NCI-H345 (cell line): ENCODE measurements at places on chromosomes 5 and 9.

DNA sequence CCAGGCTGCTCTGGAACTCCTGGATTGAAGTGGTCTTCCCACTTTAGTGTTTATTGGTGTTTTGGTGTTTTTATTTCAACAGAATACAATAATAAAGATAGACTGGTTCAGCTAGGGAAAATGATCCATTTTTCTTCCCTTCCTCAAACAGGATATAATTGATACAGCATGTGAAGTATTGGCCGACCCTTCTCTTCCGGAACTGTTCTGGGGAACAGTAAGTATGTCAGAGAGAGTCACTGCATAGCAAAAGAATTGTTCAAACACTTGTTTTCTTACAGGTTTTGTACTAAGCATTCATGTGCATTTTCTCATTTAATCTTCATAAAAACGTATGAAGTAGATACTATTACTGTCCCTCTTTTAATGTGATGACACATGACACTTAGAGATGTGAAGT is 31.6 kb downstream of the NUP188 start:
- DNase-seq, result no peak

GRCh38 chr5:136679233-136679632 is 313.9 kb upstream of the TRPC7 start:
- DNase-seq, result no peak

GRCh38 chr9:97075289-97075985 is 36.5 kb upstream of the CTSV start:
- DNase-seq, result no peak

- no peak for DNase-seq
Measured at GRCh38 chr9:83508067-83508466, 30.1 kb downstream of the FRMD3 start.

- peak; percentile 57 for DNase-seq
Measured at GRCh38 chr5:176167800-176168199, 70.4 kb upstream of the SIMC1 start.

- DNase-seq, result no peak
Measured at GRCh38 chr5:104062621-104063377, 500.2 kb upstream of the NUDT12 start.

GRCh38 chr5:85278193-85278592 is 893.5 kb upstream of the EDIL3 start:
- DNase-seq, result no peak

GRCh38 chr9:113042884-113043657 is 13.5 kb downstream of the ZFP37 start:
- no peak for DNase-seq

DNA sequence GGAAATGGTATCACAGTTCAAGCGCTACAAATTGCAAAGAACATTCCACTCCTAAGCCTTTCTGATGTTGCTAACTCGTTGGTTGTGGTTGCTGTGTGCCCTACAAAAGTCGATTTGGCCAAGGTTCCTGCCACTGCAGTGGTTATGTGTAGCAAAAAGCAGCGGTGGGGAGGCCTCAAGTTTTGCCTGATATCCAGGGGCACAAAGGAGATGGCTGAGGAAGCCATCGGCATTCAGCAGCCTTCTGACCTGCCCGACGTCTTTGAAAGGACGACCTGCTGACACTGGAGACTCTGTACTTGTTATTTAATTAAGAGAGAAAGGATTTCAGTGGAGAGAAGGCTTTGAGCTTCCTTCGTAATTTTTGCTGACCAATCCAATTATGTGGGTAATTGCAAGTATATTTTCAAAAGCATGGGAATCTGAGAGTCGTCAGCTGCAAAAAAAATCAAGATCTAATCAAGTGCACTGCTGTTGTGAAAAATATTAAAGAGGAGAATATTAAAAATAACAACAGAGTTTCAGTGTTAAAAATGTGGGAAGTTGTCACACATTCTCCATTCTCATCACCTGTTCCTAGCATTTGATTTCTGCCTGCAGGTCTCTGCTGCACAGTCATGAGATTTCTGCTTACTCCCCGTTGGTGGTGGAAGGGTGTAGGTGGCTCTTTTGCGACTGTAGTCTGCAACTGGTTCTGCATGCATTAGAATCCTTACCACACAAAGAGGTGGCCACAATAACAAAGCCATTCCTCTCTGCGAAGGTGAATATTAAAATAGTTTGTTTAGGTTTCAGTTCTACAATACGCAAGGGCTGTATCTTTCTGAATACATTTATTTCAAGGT is 319.2 kb downstream of the IRX2 start:
- no peak for DNase-seq

- peak; percentile 72 for DNase-seq
Measured at GRCh38 chr5:66960369-66961137, 236.0 kb downstream of the CD180 start.

- DNase-seq, result no peak
Measured at GRCh38 chr9:136026266-136026942, 65.2 kb upstream of the UBAC1 start.

DNA sequence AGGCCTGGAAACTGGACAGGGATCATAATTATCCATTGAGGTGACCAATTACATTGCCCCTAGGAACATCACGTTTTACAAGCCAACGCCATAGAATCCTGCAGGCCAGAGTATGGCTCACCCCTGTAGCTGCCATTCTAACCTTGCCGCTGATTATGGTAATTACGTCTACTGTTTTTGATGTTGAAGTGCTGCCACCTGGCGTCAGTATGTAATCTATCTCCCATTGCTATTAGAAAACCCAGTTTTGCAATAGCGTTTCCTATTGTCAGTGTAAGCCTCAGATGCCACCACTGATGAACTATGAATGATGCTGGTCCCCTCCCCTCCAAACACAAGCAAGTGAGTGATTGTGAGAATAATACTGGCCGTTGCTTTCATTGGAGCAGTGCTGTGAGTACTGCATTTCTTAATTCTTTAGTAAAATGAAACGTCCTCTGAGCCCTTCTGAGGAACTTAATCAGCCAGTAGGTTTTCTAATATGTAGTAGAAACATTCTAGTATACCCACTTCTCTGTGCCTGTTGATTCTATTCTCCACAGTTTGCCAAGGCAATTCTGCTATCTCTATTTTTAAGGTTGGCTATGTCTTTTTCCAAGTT is 100.5 kb upstream of the NMUR2 start:
- DNase-seq, result peak; percentile 81

DNA sequence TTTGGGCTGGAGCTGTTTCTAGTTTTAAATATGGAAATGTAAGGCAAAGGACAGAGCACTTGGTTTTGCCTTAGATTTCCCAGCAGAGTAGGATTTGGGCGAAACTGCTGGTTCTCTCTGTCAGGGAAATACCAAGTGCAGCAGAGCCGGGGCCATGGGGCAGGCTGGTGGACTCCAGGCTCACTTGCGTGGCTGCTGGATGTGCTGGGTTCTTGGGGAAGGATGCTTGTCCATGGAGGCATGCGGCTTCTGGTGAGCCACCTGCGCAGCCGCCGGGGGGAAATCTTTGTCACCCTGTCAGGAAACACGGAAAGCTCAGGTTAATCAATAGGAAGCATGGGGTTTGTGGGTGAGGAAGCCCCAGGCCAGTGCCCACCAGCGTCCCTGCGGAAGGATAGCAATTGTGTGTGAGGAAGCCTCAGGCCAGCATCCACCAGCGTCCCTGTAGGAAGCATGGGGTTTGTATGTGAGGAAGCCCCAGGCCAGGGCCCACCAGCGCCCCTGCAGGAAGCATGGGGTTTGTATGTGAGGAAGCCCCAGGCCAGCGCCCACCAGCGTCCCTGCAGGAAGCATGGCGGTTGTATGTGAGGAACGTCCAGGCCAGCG is 80.1 kb downstream of the DAP start:
- DNase-seq, result no peak

DNA sequence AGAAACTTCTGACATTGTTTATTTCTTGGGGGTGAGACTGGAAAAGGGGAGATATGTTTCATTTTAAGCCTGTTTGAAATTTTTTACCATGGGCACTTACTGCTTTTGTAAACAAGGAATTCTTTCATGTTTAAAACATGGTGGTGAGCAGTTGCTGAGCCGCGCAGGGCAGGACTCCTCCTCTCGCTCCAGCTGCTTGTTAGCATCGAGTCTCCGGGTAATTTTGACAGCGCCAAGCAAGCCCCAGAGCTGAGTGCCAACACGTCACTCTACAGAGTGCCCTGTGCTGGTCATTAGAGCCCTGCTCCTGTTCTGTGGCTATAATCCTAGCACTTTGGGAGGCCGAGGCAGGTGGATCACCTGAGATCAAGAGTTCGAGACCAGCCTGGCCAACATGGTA is 116.5 kb upstream of the MSX2 start:
- no peak for DNase-seq

DNA sequence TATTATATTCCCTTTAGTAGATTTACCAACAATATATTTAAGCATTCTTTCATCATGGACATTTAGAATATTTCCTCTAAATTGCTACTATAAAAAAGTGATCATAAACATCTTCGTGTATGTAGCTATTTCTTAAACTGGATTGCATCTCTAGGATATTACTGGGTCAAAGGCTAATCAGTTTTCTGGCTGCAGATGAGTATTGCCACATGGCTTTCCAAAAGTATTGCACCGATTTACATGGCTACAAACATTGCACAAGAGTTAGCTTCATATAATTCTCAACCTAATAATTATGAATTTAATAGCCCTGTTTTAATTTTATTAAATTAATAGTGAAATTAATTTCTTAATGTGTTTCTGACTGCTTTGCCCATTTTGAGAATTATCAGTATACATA is 183.4 kb downstream of the DMRT2 start:
- no peak for DNase-seq

DNA sequence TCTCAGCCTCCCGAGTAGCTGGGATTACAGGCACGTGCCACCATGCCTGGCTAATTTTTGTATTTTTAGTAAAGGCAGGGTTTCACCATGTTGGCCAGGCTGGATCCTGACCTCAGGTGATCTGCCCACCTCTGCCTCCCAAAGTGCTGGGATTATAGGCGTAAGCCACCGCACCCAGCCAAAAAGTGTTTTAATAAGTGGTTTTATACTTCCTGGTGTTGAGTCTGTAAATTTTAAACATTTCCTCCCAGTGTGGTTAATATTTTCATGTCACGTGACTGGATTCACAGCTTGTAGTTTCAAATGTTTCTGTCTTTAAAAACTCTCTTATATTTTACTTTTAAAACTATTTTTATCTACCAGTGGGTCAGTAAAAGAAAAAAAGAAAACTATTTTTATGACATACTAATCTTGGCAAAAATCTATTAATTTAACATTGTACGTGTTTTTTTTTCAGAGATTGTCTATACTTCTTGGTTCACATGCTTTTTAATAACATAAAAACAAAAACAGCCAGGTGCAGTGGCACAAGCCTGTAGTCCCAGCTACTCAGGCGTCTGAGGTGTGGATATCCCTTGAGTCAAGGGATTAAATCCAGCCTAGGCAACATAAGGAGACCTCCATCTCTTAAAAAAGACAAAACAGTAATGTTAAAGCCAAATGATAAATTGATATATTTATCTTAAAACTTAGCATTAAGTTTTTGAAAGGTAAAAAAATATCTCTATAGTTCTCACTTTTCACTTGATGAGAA is 117.1 kb downstream of the DMXL1 start:
- DNase-seq, result no peak

- DNase-seq, result no peak
Measured at GRCh38 chr5:104171958-104172690, 609.5 kb upstream of the NUDT12 start.

- no peak for DNase-seq
Measured at GRCh38 chr5:150642567-150642927, 2.1 kb downstream of the SYNPO start.

DNA sequence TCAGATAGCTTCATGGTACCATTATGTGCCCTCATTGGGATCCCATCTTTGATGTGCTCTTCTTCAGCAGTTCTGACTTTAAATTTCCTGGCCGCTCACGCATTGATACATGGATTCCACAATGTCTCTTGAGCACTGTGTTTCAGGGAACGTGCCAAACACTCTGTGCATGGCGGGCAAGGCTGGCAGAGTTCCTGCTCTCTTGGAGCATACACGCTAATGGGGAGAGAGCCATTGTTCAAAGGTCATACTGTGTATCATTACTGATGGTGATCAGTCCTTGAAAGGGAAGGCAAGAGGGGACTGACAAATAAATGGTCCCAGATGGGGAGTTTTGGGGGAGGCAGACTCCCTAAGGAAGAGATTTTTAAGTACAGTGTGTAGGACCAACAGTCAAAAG is 52.3 kb downstream of the AMBP start:
- DNase-seq, result no peak

DNA sequence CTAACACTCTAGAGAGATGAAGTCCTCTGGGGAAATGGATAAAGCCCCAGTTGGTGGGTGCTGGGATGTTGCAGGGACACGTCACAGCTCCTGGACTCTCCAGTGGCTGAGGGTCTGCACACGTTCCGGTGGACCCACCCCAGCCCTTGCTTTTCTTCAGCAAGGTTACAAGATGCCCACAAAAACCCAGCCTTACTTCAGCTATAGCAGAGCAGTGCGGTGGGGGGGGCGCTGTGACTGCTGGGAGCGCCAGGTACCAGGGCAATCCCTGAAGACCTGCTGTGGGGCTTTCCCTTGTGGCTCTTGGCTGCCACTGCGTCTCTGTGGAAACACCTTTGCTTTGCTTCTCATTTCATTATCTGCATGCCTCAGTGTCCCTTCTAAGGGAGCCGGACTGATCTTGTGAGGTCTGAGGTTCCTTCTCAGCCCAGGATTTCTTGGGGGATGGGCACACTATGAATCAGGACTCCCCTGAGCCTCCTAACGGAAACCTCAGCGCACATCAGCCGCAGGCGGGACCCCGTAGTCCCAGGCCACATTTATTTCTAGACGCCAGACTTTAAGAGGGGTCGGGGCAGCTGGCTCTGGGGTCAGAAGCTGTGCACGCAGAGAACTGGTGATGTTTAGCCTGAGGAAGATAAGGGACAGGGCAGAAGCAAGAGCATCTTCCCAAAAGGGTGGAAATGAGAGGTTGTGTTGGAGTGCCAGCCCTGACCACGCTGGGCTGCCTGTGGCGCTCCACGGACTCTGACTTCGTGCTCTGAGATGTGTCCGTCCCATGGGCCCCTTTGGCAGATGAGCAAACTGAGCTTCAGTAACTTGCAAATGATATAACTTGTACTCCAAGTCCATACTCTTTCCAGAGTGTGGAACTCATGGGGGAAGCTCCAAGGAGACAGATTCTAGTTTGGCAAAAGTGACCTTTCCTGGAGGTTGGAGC is 106.8 kb downstream of the WNK2 start:
- no peak for DNase-seq

- DNase-seq, result peak; percentile 57
Measured at GRCh38 chr9:136171009-136171800, 33.7 kb downstream of the LHX3 start.

GRCh38 chr5:80184235-80185023 is 71.4 kb downstream of the SERINC5 start:
- DNase-seq, result peak; percentile 87

DNA sequence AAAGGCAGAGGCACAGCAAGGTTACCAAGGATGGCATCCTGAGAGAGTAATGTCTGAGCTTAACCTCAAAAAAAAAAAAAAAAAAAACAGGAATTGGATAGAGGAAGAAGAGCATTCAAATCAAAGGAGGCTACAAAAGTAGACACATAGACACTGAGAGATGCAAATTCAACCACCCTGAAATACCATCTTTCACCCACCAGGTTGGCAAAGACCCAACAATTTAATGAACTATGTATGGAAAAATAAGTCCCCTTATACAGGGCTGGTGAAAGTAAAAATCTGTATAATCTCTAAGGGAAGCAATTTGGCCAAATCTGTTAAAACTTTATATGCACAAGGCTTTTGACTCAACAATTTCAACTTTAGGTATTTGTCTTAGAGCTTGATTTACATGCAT is 4.9 kb downstream of the NADK2 start:
- DNase-seq, result no peak

GRCh38 chr9:107174441-107174840 is 108.6 kb upstream of the RAD23B start:
- no peak for DNase-seq
